HT1080 (cell line): ENCODE measurements at places on chromosomes 3 and 15.

- DNase-seq: no peak
Observed at GRCh38 chr3:18403061-18403460, 22.1 kb downstream of the SATB1 start.

- DNase-seq: peak; percentile 27
Observed at GRCh38 chr3:71581457-71582035, 2.0 kb downstream of the FOXP1 start.

- DNase-seq: no peak
Observed at GRCh38 chr15:48806151-48806550, 4.7 kb downstream of the CEP152 start.

GRCh38 chr15:38228618-38229017 is 24.0 kb upstream of the SPRED1 start:
- no peak for DNase-seq

GRCh38 chr3:89223188-89223587 is 115.8 kb downstream of the EPHA3 start:
- DNase-seq: no peak

DNA sequence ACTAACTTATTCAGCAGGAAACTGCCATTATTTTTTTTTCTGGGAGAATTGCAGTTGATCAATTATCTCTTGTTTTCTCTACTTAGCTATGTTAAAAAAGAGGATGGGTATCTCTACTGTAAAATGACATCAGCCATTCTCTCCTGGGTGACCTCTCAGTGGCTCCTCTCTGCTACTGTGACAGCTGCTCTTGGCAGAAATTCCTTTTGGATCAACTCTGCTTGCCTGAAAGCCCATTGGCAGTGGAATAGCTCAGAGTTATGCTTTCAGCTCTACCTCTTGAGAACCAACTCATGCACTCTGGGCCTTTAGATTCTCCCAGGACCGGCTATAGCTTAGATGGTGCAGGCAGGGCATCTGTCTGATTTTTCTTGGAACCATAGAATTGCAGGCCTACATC is 99.9 kb upstream of the GAP43 start:
- DNase-seq: no peak

DNA sequence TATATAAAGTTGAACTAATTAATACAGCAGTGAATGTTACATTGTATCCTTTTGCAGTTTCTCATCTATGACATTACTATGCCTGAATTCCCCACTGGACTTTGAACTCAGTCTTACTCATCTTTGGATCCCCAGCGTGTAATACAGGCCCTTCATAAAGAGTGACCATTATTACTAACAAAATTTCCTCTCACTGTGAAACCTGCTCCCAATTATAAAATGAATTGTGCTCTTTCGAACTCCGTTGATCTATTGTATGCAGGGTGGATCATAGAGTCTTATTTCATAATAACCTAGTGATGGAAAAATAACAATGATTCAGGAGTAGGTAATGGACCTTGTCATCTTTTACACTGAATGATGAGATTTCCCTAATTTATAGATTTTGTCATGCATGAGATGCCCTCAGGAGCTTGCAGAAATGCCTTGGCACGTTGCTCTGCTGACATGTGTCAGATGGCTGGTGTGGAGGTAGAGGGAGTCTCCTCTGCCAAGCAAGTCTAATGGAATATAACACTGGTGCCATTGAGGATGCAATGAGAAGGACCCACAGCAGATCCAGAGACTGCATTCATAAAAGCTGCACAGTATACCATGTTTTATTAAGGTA is 25.5 kb downstream of the B3GNT5 start:
- DNase-seq: no peak

DNA sequence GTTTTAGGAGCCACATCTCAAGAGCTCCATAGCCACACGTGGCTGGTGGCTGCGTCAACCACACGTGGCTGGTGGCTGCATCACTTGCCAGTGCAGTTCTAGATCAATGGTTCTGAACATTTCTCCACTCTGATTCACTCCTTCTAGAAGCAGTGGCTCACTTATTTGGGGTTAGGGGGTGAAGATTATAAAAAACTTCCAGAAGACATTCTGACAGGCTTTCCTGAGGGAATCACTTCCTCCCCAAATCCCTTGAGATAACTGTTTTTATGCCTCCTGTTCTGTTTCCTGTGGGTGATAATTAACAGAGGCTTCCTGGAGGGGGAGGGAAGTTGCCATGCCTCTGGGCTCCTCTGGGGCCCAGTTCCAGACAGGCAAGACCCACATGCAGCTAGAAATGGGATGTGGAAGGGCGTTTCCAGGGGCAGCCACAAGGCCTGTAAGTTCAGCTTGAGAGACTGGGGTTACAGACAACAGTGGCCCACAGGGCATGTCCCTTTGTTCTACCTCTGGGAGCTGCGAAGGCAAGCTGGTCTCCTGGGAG is 23.6 kb downstream of the HEG1 start:
- peak; percentile 74 for DNase-seq

- no peak for DNase-seq
Observed at GRCh38 chr3:49131040-49131439, 1.8 kb downstream of the LAMB2 start.

DNA sequence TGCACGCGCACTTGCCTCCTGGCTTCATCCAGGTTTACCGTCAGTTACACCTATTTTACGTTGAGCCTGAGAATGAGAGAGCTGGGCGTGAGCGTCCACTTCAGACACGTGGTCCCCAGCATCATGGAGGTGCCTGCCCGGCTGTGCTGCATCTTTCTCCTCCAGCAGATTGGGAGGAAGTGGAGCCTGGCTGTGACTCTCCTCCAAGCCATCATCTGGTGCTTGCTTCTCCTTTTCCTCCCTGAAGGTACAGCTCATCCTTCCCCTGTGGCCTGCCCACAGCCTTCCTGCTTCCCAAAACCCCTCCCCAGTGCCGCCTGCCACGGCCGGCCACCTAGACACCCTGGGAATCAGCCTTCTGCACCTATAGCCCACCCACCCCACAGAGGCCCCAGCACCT is 31.6 kb downstream of the SLC22A14 start:
- DNase-seq: no peak

DNA sequence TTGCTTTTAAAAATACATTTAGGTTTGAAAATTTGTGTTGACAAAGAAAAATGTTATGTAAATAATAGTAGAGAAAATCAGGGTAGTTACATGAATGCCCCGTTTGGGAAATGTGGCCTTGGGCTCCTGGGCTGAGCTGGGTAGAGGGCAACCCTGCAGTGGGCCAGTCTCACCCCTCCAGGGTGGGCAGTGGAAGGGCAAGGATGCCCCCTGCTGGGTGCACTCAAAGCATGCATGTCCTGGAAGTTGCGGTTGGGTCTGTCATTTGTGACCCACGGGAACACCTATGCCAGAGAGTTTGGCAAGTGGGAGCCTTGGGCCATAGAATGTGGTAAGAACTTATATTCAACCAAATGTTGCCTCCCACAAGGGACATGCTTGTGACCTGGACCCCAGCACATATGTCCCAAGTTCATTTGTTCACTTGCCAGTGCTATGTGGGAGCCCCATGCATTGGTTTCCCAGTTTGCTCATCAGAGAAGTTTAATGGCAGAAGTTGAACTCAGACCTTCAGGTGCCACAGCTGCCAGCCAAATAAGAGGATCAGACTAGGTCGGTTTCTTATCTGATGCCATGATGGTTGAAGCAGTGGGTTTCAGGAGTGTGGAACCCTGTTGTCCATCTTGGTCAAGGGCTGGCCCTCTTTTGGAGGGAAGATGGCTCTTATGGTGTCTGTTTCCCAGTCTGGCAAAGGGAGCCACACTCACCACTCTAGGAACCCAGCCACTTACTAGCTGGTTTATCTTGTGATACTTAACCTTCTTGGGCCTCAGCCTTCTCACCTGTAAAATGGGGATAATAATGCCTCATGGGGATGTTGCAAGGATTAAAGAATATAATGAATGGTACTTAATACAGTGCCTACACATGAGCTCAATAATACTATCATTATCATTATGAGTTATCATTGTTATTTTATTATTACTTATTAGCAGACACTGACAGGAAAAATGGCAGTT is 2.5 kb upstream of the PLCB2 start:
- DNase-seq: peak; percentile 42

- no peak for DNase-seq
Observed at GRCh38 chr3:66949898-66950297, 48.2 kb upstream of the KBTBD8 start.

- no peak for DNase-seq
Observed at GRCh38 chr3:88912294-88912877, 195.0 kb upstream of the EPHA3 start.

- no peak for DNase-seq
Observed at GRCh38 chr3:117910820-117911521, 1123.7 kb downstream of the IGSF11 start.

DNA sequence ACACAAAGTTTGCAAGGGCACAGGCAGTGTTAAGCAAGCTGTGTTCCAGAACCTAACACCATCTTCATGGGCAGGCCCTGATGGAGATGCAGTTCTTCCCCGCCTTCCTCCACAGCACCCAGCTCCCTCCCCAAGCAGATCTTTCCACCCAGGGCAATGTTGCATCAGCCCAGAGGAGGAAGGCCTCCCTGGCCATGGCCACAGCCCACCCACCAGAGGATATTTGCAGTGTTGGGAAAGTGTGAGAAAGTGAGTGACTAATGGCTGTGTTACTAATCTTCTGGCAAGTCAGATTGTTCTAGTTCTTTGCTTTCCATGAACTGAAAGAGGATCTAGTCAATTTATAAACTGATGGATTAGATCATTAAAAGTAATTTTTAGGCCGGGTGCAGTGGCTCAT is 42.0 kb upstream of the ATP10A start:
- DNase-seq: peak; percentile 71

DNA sequence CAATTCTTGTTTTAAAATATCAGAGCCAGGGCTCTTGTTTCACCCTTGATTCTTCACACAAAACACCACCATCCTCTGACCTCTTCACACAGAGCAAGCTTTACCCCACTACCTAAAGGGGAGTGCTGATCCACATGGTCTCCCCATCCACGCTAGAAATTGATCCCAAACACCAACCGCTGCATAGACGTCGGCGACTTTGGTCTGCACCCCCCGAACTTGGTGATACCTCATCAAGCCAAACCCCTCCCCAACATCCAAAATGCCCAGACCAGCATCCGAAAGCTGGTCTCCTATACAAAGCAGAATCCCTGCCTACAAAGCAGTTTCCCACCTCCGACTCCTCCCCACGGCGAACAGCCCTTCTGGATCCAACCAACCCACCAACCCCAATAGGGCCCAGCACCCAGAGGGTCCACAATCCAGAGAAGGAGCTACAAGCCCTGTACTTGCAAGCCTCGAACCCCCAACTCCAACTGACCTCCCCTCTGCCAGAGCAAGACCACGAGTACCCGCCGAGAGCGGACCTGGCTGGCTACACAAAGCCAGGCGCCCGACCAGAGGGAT is 25.8 kb upstream of the MTHFS start:
- peak; percentile 10 for DNase-seq

GRCh38 chr3:38574411-38575278 is 74.8 kb downstream of the SCN5A start:
- peak; percentile 11 for DNase-seq

GRCh38 chr15:75143738-75144334 is 57.8 kb upstream of the C15orf39 start:
- DNase-seq: no peak

DNA sequence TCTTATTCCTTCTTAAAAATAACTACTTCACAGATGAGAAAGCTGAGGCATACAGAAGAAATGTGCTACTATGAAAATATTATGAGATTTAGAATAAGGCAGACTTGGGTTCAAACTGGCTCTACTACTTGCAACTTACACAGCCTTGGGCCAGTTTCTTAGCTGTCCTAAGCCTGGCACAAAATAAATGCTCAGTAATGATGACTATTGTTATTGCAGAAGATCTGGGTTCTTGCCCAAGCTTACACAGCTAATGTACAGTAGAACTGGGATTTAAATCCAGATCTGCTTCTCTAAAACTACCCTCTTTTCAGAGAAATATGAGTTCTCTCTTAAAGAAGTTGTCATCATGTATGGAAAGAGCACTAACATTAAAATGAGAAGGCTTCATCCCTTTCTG is 228.2 kb upstream of the TPRG1 start:
- no peak for DNase-seq

- peak; percentile 24 for DNase-seq
Observed at GRCh38 chr3:10983219-10983916, 9.2 kb upstream of the SLC6A1 start.

DNA sequence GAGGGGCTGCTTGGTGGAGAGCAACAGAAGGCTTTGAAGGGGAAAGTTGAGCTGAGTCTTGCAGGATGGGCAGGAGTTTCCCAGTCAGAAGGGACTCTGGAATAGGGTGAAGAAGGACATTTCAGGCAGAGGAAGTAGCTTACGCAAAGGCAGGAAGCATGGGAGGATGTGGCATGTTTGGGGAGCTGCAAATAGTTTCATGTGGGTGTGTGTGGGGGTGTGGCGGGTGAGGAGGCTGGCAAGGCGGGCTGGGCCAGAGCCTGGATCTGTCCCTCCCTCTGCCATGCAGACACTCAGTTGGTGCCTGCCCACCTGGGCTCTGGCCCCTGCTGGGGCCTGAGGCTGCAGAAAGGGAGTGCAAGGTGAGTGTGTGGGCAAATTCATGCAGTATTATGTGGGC is 10.4 kb downstream of the TEX264 start:
- peak; percentile 84 for DNase-seq

GRCh38 chr15:33089878-33090757 is 104.4 kb downstream of the FMN1 start:
- peak; percentile 39 for DNase-seq

DNA sequence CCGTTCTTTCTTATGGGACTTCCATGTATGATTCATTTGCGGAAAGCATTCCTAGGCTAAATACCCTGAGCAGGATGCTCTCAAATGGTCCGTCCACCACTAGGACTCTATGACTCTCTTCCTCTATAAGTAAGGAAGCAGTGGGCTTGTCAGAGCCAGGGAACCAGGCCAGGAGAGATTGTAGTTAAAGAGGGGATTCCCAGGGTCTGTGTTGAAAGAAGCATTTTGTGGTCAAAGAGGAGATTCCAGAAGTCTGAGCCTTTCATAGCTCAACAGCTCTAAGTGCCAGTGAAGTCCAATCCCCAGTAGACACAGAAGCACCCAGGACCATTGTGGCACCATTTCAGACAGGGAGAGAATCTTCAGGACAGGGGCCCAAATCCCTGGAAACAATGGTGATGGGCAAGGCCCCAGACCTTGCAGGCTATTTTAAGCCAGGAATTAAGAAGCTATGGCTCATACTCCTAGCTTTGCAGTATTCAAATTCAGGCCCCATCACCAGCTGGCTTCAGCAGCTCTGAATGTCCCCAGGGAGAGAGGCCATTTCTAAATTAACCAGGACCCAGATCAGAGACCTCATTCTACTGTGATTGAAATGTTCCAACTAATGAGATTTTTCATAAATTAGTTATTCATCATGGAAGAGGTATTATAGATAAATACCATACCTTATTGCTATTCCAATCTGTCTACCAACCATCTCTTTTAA is 81.7 kb downstream of the CD47 start:
- DNase-seq: peak; percentile 95

DNA sequence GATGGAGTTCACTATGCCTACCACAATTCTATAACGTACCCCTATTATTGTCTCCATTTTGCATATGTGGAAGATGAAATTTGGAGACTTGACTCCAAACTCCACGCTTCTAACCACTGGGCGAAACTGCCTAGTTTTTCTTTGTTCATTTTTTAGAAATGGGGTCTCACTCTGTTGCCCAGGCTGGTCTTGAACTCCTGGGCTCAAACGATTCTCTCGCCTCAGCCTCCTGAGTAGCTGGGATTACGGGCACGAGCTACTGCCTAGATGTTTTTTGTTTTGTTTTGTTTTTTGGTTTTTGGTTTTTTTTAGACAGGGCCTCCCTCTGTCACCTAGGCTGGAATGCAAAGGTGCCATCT is 584 bp upstream of the RPL32 start:
- DNase-seq: no peak

- peak; percentile 76 for DNase-seq
Observed at GRCh38 chr15:41936649-41937567, 35.4 kb downstream of the EHD4 start.

GRCh38 chr3:169546368-169546767 is 117.1 kb downstream of the MECOM start:
- no peak for DNase-seq
